ENCODE measurements at places on chromosomes 2 and 18.

- DNase-seq = no peak
Observed at GRCh38 chr2:54665436-54665856, 58.0 kb upstream of the EML6 start.

DNA sequence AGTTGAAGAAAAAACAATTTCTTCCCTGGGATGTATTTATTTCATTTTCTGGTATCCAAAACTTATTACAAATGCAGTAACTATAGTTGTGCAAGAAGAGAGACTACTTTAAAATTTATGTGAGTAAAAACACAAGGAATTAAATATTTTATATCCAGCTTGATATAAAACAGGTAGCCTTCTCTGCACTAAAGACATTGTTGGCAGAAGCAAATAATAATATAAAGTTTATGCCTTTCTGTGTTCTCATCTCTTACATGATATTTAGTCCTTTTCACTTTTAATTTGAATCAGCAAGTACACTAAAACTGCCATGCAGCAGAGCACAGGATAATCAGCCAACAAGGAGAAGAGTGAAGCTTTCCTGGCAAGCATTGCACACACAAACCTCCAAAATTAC is 352.7 kb downstream of the ARL6IP6 start:
- DNase-seq = no peak

DNA sequence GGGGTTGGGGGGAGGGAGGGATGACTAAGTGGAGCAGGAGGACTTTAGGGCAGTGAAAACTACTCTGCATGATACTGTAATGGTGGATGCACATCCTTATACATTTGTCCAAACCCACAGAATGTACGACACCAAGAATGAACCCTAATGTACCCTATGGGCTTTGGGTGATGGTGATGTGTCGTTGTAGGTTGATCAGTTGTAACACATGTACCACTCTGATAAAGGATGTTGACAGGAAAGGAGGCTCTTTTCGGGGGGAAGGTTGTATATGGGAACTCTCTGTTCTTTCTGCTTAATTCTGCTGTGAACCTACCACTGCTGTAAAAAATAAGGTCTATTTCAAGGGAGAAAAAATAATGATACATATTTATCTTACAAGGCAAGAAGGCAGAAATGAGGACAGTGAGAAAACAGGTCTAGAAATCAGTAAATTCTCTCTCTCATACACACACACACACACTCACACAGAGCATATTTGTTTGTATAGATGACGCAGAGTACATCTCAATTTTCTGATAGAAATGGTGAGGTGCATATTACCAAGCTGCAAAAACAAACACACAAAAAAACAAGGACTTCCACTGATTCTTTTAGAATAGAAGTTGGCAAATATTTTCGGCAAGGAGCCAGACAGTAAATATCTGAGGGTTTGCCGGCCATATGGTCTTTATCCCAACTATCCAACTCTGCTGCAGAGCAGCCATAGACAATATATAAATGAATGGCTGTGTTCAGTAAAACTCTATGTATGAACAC is 20.2 kb downstream of the FAM124B start:
- DNase-seq = no peak

DNA sequence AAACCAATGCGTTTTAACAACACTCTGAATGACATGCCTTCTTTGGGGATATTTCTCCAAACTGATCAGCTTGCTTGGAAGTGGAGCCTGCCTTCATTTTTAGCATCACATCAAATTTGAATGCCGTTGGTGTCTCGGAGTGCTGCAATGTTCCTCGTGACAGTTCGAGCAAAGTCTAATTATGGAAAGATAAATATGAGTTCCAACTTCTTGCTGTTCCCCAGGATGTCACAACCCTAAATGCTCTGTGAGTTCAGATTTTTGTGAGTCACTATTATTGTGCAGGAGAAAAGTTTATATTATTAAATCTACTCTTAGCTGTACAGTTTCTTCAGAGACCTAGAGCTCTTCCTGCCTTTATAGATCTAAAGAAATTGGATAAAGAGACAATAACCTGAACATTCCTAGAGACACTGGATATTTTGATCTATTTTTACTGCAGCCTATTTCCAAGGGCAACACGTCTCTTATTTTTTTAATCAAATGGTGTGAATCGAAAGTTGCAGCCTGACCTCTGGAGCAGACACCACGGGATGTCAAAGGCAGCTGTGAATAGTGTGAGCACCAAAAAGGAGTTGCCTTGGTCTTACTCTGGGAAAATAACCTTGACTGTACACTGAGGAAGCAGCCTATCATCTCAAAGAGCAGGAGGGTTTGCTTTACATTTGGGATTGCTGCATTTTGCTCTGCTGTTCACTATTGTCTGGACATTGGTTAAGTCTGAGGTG is 330.1 kb downstream of the TDRD15 start:
- DNase-seq = no peak

DNA sequence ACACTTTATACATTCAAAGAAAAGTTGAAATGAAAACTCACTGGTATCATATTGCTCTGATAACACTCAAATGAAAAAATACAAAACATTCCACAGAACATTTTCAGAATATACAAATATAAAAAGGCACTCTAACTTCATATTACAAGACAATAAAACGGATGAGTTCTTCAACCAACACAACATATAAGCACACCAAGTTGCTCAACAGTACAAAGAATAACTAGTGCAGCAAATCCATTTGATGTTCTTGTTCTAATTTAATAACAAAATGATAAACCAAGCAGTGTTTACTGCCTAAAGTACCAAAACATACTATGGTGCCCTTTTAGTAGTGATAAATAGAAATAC is 60.8 kb upstream of the PGAP1 start:
- no peak for DNase-seq

- no peak for DNase-seq
Observed at GRCh38 chr2:64749446-64749845, 95.7 kb upstream of the SERTAD2 start.

DNA sequence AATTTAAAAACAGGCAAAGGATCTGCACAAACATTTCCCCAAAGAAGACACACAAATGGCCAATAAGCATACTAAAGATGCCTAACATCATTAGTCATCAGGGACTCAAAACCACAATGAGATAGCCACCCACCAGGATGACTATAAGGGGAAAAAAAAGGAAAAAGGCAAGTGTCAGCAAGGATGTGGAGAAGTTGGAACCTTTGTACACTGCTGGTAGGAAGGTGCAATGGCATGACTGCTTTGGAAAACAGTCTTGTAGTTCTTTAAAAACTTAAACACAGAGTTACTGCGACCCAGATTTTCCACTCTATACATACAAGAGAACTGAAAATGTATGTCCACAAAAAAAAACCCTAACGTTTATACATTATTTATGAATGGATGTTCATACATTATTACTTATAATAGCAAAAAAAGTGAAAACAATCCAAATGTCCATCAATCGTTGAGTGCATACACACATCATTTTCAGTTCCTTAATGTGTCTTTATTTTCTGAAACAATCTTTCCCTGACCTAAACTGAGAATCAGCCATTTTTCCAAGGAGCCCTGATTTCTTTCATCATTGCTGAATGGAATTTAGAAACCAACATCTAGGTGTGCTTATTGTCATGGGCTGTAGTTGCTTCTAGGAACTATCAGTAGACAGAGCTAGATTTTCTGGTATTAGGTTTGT is 64.7 kb upstream of the TLK1 start:
- no peak for DNase-seq

- DNase-seq = no peak
Observed at GRCh38 chr2:58769111-58769863, 528.2 kb upstream of the FANCL start.

DNA sequence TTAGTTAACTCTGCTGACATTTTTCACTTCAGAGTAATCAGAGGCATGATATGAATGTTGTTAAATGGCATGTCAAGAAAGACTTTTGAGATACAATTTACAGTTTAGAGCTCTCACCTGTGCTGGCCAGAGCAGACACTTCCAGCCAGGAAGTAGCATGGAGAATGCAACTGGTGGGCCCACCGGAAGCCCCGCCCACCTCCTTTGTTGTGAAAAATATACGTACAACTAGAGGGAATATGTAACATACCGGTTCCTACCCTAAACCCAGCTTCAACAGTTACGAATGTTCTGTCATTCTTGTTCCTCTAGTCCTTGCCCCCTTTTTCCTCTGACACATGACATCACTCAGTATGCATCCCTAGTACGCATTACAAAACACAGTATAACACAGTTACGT is 70.2 kb upstream of the ITM2C start:
- no peak for DNase-seq

DNA sequence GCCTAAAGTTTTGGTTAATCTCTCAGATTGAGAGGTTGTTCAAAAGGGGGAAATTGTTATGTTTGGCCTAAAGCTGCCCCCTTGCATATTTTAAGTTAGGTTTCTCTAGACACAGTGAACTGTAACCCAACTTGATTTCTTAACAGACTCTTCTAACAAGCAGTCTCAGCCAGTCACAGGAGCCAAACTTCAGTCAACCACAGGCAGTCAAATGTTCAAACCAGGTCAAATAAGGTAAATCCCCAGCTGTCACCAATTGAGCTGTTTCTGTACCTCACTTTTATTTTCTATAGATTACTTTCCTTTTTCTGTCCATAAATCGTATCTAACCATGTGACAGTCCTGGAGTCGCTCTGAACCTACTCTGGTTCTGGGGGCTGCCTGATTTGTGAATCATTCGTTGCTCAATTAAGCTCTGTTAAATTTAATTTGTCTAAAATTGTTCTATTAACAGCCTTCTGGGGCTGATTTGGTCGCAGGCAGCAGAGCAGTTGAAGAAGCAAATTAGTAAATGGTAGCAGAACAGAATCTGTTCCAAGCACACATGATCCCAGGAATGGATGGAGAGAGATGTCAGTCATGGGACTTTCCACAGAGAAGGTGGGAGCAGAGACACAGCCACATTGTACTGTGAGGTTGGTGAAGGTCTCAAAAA is 16.4 kb upstream of the NFU1 start:
- no peak for DNase-seq

- DNase-seq = no peak
Observed at GRCh38 chr2:232901736-232902578, 31.9 kb downstream of the SNORC start.

DNA sequence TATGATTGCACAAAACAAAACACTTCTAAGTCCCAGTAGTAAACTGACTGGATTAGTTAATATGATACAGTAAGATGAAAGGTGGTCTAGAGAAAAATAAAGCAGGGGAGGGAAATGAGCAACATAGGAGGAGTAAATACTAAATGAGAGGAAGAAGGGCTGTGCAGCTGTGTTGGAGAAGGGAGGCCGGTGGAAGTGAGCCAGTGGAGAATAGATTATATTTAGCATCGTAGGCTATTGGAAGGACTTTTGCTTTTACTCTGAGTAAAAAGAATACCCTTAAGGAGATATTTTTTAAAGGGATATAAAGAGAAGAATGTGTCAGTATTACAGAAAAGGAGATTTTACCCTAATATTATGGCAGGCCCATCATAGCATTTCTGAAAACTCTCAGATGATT is 12.7 kb downstream of the WDR75 start:
- no peak for DNase-seq

DNA sequence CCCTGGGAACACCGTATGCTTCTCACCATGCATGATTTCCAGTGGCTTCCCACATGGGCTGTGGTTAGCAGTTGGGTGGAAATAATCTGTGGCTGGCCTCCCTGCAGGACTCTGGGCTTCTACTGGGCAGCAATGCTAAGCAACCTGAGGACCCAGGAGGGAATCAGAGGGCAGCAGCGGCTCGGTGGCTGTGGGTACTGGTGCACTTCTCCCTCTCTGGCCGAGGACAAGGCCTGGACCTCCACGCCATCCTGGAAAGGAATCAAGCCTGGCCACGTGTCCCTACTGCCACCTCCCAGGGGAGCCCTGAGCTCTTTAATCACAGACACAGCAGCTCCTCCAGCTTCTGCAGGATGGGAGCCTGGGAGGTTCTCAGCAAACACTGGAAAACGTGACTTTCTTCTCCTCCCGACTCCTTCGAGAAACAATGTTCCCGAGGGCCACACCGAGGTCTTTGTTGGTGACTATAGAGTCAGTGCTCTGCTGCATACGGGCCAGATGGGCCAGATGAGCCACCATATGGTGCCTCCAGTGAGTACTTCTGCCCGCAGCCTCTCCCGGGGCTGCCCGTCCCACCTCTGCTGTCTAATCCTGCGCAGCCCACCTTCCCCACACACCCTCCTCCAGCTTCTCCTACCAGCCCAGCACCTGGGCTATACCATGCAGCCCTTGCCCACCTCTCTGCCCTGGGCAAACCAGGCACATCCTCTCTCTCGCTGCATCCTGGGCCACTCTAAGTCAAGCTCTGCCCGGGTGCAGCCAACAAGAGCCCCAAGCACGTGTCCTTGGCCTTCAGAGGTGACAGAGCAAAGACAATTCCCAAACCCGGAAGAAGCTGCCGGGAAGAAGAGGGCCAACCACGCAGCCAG is 42.8 kb upstream of the OTOS start:
- no peak for DNase-seq

DNA sequence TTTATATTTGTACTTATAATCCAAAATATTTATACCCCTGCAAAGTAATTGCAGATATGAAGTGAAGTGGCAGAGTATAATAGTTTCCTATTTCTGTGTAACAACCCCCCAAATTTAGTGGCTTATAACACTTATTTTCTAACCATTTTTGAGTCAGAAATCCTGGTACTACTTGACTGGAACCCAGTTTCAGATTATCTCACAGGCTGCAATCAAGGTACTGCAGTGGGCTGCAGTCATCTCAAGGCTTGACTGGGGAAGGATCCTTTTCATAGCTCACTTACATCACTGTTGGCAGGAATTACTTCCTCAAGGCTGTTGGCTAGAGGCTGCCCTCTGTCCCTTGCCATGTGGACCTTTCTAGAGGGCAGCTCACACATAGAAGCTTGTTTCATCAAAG is 558.2 kb upstream of the PKDCC start:
- DNase-seq = no peak

DNA sequence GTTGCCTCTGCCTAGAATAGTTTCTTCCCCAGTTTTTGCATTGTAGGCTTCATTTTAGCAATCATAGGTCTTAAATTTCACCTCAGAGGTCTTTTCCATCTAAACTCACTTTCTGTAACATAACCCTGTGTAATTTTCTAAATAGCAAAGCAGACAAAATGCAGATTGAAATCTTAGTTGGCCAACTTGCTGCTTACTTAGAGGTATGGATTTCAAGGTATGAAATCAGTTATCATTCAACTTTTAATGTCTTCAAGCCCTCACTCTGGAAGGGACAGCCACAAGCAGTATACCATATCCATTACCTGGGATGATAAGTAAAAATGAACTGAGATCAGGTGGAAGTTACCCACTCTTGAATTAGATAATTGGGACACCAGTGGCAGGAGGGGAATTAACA is 3.9 kb downstream of the CCDC121 start:
- no peak for DNase-seq

GRCh38 chr2:146412625-146413024 is 1432.2 kb upstream of the ACVR2A start:
- no peak for DNase-seq
